ENCODE measurements at places on chromosomes 7 and 10.

GRCh38 chr10:131795761-131796160 lies 105.0 kb upstream of the PPP2R2D start:
- DNase-seq: no peak

DNA sequence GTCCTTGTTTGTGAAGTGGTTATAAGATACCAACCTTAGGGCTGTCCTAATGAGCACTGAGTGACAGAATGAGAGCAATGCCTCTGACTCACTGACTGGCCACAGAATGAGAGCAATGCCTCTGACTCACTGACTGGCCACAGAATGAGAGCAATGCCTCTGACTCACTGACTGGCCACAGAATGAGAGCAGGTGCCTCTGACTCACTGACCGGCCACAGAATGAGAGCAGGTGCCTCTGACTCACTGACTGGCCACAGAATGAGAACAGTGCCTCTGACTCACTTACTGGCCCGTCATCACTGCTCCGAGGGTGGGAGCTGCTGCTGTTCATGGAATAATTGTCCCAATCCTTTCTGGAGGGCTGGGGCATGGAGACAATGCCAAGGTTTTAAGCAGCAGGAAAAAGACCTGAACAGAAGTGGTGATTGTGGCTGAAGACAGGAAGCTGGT lies 265.2 kb upstream of the PPP2R2D start:
- DNase-seq: no peak

- DNase-seq: no peak
Observed at GRCh38 chr7:34401776-34402175, 256.2 kb upstream of the NPSR1 start.

DNA sequence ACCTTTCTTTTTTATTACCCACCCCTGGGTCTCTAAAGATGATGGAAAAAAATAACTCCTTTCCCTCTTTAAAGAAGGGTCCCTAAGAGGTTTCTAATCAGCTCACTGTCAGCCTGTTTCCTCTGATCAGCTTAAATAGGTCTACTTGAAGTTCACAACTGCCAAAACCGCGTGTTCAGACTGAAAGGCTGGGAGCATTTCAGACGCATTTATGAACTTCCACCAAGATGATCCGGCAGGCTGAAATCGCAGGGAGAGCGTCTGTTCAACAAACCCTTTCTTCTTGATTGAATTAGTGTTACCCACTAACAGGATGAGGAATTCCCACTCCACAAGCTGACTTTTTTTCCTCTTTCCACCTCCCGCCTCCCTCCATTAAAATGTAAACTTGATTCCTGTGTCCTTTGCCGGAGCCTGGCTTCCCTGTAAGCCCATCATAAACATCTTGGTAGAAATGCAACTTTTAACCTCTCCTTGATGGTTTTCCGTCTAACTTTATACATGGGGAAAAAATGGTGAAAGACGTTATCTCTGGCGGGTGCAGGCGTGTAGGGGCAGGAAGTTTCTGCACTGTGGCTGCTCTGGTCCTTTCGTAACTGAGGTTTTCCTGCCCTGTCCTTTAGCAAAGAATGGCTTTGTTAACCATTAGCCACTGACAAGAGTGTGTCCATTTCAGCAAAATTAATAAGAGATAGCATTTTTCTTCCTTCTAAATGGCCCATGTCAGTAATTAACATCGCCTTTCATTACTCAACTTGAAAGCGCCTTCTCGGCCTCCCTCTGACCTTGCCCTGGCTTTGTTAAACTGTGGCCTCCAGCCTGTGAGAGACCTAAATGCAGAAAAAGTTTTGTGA lies 130.7 kb downstream of the BAMBI start:
- DNase-seq: no peak

DNA sequence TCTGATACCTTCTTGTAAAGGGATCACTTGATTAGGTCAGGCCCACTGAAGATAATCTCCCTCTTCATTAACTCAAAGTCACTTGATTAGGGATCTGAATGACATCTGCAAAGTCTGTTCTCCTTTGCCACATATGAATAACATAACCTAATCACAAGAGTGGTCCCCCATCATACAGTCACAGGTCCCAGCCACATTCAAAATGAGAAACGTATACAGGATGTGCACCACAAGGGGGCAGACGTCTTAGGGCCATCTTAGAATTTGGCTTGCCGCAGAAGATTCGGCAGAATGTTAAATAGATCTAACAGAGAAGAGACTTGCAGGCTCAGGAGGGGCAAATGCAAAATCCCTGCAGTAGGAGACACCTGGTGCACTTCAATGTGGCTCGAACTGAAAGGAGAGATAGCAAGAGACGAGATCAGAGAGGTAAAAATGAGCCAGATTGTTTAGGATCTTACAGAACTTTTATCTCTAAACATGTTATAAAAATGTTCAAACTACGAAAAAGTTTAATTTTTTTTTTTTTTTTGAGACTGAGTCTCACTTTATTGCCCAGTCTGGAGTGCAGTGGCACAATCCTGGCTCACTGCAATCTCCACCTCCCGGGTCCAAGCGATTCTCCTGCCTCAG lies 10.4 kb upstream of the SMC3 start:
- DNase-seq: peak; percentile 55

GRCh38 chr7:111255576-111255975 lies 164.6 kb downstream of the LRRN3 start:
- DNase-seq: no peak

DNA sequence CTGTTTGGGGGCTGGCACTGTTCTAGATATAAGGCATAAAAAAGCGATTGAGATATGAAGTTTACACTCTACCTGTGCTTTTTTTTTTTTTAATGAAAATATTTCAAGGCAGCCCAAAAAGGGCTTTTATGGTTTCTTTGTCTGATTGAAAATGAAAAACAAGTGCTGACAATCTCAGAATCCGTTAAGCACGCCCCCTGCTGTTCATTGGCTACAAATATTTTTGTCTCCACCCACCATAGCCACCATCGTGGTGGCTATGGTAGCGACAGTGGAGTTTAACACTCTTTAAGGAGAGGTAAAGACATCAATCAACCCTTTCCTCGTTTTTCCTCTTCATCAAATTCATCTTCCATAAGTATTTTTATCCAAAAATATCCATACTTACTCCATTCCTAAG lies 94.2 kb downstream of the CD36 start:
- no peak for DNase-seq

GRCh38 chr10:15150563-15150962 lies 17.9 kb downstream of the NMT2 start:
- no peak for DNase-seq

GRCh38 chr7:149741629-149742028 lies 31.8 kb downstream of the ZNF467 start:
- DNase-seq: peak; percentile 52

DNA sequence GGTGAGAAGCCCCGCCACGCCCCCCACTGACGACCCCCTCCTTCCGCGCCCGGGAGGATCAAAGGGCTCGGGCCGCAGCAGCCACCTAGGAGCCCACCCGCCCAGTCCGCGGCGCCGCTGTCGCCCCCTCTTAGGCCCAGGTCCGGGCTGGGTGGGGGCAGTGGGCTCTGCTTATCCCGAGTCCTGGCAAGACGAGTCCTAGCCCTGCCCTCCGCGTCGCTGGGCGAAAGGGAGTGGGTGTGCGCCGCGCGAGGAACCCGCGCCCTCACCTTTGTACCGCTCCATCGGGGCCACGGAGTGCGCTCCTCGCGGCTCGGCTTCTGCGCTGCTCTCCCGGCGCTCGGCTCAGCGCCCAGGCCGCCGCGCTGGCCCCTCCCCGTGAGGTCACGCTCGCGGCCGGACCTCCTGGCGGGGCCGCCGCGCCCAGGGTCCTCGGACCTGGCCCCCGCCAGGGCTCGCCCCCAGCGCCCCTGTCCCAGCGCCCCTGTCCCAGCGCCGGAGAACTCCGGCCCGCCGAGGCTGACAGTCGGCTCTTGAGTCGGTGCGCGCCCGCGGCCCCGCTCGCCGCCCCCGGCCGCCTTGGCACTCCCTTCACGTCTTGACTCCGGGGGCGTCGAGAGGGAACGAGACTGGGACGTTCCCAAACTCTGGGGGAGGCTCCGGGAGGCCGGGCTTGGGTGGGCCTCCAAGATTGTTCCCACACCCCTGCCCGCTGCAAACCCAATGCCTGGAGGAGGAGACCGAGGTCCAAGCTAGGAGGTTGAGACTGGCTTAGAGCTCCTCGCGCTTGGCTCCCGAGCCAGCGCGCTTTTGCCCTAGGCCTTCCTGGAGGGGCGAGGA lies at the start of gene AFAP1L2:
Gene AFAP1L2 (minus strand): TSS at position 332 of the 840 bp plus-strand sequence. CDS start 47 bp downstream, at position 285.
- no peak for DNase-seq

DNA sequence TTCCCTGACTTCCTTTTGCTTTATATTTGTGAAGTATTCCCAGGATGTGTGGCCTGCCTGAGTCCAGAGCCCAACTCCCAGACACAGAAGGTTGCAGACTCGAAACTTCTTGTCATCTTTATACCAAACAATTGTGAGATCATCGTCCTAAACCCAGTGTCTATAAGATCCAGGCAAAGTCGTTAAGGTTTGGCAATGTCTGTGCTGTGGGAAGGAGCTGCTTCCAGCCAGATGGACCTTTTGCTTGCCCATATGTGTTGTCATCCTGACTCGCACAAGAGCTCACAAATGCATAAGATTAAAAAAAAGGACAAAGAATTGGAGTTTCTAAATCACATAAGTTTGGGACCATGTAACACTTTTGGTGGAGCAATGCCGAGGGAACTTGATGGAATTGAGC lies 37.0 kb downstream of the WNT2 start:
- DNase-seq: no peak

- no peak for DNase-seq
Observed at GRCh38 chr10:10951675-10952074, 66.0 kb upstream of the CELF2 start.

DNA sequence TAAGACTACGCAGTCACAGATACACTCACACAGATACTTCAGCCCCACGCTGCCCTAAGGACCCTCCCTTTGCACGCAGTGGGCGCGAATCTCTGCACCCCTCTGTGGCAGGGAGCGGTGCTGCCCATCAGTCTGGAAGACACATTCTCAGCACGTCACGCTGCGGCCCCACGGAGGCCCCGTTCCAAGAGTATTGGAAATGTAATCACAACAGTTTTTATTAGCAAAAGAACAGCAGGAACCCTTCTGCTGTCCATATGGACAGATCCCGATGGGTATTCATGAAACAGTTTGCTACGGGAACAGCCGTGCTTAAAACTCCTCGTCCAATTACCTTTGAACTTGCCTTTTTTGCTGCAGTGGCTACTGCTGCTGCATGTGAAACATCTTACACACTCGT lies 131.0 kb downstream of the RPS24 start:
- DNase-seq: no peak

DNA sequence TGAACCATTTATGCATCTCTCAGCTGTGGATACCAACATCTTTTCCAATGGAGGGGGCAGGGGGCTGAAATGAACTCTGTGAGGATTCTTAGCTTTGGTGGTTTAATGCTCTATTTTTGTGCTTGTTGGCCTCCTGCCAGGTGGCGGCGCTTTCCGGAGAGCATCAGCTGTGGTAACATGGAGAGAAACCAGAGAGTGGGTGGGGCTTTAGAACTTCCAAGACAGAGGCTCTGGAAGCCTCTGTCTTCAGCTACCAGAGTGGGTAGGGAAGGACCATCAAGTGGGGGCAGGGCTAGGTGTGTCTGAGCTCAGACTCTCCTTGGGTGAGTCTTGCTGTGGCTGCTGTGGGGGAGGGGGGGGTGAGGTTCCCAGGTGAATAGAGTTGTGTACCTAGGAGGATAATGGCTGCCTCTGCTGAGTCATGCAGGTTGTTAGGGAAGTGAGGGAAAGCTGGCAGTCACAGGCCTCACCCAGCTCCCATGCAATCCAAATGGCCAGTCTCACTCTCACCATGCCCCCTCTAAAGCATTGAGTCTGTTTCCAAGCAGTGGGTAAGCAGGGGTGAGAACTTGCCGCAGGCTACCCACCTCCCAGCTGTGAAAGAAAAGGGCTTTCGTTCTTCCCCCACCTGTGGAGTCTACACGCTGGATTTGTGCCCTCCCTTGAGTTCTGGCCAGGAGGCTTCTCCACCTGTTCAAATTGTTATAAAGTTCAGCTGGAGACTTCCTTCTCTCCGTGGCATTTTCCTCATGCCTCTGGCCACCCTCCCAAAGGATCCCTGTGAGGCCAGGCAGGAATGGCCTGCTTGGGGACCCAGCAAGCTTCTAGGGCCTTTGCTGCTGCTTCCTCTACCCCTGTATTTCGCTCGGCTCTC lies 527.0 kb downstream of the NEBL start:
- DNase-seq: no peak

DNA sequence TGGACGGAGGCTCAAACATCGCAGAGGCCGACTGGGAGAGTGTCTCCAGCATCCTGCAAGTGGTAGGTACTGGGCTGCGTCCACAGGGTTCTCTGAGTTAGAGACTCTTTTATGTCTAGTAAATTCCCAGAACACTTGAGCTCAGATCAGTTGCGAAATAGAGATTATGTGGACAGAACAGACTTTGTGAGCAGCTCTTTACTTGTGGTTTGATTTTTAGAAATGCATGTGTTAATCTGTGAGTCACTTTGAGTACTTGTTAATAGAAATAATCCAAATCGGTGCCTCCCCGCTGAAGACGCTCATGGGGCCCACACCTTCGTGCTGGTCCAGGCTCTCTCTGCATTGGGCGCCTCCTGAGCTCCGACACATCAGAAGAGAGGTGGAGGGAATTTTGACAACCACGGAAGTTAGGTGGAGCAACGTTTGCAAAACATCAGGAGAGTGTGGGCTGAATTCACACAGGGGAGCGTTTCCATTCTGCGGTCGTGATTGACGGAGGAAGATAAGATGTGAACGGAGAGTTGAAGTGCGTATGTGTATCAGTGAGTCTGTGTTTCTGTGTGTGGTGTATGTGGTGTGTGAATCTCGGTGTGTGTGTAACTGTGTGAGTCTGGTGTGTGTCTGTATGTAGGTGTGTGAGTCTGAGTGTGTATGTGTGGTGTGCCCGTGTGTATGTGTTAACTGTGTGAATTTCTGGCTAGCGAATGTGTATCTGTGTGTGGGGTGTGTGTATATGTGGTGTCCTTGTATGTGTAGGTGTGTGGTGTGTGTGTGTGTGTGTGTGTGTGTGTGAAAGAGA lies 32.1 kb downstream of the PFKP start:
- DNase-seq: no peak

All from D341Med (cell line).